ENCODE measurements at places on chromosomes 13 and 19. TPM values are rescaled to one million over a fixed set of nuclear protein-coding genes. Genes with fewer than 3 reads are reported as not detected.

The SYCN gene
- not detected for total RNA-seq

The PIK3R2 gene
- total RNA-seq, result 6.9 TPM

The TEX26 gene
- not detected for total RNA-seq

The MISP3 gene
- 0.12 TPM for total RNA-seq

The CD22 gene
- total RNA-seq, result 0.70 TPM

The EMP3 gene
- 421 TPM for total RNA-seq

Measured in smooth muscle cell of the coronary artery (primary cell).